ENCODE measurements at places on chromosomes 1 and 21. TPM values are rescaled to one million over a fixed set of nuclear protein-coding genes. Genes with fewer than 3 reads are reported as not detected.
A peak's percentile ranks its signal among the peaks of the same experiment; 100 is the strongest.

DNA sequence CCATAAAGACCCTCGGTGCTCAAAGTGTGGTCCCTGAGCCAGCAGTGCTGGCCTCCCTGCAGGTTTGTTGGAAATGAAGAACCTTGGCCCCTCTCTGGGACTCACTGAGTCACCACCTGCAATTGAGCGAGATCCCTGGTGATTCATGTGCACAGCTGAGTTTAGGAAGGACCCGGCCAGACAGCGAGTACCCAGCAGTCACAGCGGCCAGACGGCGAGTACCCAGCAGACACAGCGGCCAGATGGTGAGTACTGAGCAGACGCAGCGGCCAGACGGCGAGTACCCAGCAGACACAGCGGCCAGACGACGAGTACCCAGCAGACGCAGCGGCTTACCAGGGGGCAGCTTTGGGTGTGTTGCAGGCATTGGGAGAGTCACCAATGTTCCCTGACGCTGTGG lies 123.8 kb downstream of the PRDM16 start:
- DNase-seq = no peak

GRCh38 chr1:42680055-42680454 lies 2.2 kb upstream of the YBX1 start:
- DNase-seq = no peak

GRCh38 chr1:65292861-65293593 lies 16.3 kb upstream of the DNAJC6 start:
- DNase-seq = no peak

GRCh38 chr21:34827445-34828235 lies 158.8 kb downstream of the CLIC6 start:
- DNase-seq = no peak

DNA sequence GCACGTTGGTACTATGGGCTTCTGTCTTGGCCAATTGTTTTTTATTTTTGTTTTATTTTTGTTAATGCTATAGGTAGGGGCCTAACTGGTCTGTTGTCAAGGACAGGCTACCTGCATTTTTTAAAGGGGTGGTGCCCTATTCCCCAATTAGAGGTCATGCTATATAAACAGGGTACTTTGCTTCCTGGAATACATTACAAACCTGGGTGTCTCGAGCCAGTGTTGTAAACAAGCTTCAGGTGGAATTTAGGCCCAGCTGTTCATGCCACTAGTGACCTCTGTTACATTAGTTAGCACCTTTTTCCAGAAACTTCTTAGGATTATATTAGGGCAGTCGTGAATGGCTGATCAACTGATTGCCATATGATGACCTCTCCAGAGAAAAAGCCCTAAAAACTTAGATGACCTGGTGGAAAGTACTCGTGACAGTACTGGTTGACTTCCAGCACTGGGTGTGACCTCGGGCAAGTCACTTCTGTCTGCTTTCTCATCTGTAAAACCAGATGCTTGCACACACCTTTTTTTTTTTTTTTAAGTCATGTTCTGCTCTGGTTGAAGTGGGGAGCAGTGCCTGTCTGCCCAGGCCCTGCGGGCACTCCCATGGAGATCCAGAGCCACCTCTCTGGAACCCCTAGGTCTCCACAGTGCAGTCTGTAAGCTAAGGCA lies 46.5 kb downstream of the ELK4 start:
- no peak for DNase-seq

DNA sequence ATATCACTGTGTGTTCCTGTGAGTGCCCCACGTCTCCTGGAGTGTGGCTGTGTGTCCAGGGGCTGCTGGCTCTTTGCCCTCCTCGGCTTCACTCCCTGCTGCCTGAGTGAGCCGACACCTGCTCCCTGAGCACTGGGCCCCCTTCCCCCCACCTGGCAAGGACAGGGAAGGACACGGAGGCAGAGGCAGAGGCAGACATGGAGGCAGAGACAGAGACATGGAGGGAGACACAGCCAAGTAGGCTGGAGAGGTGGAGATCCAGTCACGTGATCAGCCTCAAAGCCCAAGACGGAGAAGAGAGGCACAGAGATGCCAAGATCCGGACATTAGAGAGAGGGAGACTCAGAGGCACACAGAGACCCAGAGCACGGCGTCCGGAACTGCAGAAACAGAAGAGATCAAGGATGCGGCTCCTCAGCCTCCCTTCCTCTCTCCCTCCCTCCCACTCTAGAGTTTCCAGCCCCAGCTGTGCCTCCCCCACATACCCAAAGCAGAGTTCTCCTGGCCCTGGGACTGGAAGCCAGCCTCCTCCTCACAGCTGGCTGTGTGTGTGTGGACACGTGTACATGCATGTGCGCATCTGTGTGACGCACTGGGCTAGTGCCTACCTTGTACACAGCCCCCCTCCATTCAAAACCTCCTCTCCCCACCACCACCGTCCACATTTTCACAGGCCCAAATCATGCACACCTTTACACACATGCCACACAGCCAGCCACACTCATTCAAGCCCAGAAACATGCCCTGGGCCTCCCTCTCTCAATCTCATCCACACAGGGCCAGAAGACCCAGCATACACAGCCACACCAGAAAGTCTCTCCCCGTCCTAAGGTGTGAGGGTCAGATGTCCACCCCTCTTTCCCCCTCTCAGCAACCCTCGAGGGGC lies 39.1 kb upstream of the WASF2 start:
- peak; percentile 48 for DNase-seq

- DNase-seq = no peak
Observed at GRCh38 chr21:44510109-44510507, 29.9 kb downstream of the KRTAP10-1 start.

GRCh38 chr1:26697978-26698849 lies 2.4 kb downstream of the ARID1A start:
- DNase-seq = peak; percentile 94

DNA sequence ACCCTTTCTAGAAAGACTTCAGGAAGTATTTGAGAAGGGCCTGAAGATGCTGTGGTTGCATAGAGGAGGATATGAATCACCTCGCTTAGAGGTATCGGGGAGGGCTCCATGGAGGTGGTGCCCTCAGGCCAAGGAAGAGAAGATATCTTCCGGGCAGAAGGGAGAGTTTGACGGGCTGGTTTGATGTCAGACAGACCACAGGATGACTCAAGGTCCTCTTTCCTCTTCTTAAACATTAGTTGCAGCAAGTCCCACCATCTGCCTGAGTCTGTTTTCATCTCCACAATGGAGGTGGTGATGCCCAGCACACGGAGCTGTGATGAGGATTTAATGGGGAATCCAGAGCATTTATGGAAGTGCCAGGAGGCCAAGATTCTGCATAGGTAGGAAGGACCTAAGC lies 25.1 kb upstream of the RUNX3 start:
- DNase-seq = no peak

DNA sequence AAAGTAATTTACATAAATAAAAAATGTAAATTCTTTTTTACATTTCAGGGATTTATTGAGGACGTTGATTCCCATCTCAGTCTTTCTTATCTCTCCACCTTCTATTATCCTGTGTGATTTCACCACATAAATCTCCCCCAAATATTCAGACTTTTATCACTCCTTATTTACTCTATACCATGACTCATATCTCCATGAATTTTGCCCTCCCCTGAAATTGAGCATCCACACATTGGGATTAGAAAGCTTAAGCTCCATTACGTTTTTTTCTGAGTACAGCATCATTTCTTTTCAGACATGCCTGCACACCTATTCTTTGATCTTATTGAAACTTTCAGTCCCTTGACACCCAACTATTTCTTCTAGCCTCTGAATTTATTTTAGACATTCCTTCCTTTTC lies 111.2 kb downstream of the IFI44 start:
- DNase-seq = no peak

GRCh38 chr1:32468791-32469190 lies 3.9 kb downstream of the ZBTB8B start:
- DNase-seq = no peak

DNA sequence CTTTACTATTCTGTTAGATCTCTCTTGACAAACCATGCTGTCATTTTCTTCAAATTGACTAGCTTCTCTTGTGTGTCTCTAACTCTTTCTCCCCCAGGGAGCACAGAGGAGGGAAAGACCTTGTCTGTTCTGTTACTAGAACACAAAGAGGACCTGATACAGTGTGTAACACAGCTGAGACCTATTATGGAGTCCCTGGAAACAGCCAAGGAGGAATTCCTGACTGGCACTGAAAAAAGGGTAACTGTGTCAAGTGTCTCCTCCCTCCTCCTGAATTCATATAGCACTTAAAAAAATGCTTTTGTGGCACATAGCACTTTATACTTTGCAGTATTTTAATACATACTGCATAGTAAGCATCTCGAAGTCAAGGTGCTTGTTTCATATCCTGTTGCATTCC lies 50.6 kb downstream of the ZBTB40 start:
- DNase-seq = no peak

- DNase-seq = no peak
Observed at GRCh38 chr1:66685670-66686069, 66.6 kb upstream of the DYNLT5 start.

- DNase-seq = no peak
Observed at GRCh38 chr1:156241311-156241811, 623 bp upstream of the BGLAP start.

GRCh38 chr1:193408782-193409293 lies 222.4 kb upstream of the B3GALT2 start:
- DNase-seq = peak; percentile 83

- no peak for DNase-seq
Observed at GRCh38 chr1:222546548-222547259, 1.2 kb downstream of the HHIPL2 start.

GRCh38 chr1:181588631-181589030 lies 105.3 kb downstream of the CACNA1E start:
- no peak for DNase-seq

DNA sequence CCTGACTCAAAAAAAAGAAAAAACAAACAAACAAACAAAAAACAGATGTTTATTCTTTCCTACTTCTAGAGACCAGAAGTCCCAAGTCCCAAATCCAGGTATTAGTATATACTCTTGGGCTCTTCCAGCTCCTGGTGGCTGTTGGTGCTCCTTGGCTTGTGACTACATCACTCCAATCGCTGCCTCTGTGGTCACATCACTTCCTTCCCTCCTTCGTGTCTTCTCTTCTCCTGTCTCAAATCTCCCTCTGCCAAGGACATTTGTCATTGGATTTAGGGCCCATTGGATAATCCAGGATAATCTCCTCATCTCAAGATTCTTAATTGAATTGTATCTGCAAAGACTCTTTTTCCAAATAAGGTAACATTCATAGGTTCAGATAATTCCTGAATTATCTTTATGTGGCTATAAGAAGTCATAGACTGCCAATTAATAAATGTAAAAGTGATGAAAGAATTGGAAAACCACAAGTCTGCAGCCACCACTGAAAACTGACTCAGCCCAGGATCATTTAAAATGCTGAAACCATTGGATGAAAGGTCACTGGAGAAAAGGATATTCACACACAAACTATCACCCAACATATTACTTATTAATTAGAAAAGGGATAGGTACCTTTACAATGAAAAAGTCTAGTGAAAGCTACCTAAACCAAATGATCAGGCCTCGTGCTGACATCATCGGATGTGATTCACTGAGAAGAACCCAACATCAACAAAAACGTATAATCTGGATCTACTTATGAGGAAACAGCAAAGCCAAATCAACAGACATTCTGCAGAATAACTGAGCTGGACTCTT lies 67.1 kb downstream of the ZNF281 start:
- DNase-seq = no peak

GRCh38 chr1:108591466-108591865 lies 31.6 kb downstream of the EEIG2 start:
- no peak for DNase-seq

The PCSK9 gene
- total RNA-seq = 0.23 TPM

The SNRNP40 gene
- 85.3 TPM for total RNA-seq

The SEC16B gene
- total RNA-seq = 0.44 TPM

The GBP4 gene
- total RNA-seq = 7.6 TPM

The FAM110D gene
- total RNA-seq = 5.1 TPM

The UTP25 gene
- 10.5 TPM for total RNA-seq

Measured in endothelial cell of umbilical vein (primary cell).